ENCODE measurements at places on chromosomes 7 and 10.
A peak's percentile ranks its signal among the peaks of the same experiment; 100 is the strongest.

- no peak for DNase-seq
These were observed 16.0 kb downstream of the CHRM2 start for GRCh38 chr7:136884492-136884891.

DNA sequence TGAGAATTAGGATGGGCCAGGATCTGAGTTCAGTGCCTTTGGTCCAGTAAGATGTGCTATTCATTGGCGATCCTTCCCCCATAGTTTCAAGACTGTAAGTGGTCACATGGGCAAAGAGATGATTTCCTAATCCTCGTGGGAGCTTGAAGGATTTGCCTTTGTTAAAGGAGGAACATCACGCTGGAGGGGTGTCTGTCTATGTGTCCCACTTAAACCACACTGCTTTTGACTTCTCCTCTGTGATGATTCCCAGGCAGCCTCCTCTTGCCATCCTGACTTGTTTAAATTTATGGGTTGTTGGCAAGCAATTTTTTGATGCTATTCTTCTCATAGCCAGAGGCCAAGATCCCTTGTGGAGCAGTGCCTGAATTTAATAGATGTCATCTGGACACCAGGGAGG is 154.0 kb downstream of the TCF7L2 start:
- DNase-seq, result no peak

GRCh38 chr10:65720901-65721300 is 1204.9 kb upstream of the LRRTM3 start:
- DNase-seq, result no peak

- DNase-seq, result no peak
These were observed 120.6 kb downstream of the NEBL start for GRCh38 chr10:20776384-20777118.

DNA sequence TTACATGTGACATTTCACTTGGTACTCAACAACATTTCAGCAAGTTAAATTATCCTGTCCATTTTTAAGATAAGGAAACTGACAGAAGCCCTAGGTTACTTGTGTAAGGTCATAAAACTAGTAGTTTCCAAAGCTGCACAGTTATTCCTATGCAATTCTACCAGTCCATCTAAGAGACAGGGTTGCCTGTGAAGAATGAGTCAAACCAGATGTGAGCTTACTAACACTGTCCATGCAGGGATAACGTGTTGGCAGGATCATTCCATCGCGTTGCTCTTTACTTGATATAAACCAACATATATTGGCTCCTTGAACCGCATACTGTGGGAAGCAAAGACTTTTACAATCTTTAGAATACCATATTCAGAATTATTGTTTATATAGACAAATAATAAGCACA is 280.9 kb upstream of the HGF start:
- DNase-seq, result no peak

- DNase-seq, result no peak
These were observed 118.4 kb upstream of the PDLIM1 start for GRCh38 chr10:95408983-95409873.

DNA sequence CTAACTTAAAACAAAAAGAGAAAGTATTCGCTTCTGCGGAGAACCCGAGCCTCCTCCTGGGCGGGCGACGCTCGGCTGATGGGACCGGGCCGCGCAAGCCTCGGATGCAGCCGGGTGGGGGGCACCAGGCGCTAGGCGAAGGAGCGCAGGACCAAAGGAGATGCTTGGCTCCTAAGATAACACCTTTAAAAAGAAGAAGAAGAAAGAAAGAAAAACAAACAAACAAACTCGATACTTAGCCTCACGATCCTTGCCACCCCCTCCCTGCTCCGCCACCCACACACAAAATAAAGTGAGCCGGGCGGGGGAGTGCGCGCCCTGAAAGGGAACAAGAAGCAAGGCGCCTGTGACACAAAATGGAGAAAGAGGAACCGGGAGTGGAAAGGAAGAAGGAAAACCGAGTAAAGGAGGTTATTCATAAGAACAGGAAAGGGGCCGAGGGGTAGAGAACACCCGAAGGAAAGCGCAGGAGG is 34.0 kb upstream of the EBLN1 start:
- DNase-seq, result no peak

DNA sequence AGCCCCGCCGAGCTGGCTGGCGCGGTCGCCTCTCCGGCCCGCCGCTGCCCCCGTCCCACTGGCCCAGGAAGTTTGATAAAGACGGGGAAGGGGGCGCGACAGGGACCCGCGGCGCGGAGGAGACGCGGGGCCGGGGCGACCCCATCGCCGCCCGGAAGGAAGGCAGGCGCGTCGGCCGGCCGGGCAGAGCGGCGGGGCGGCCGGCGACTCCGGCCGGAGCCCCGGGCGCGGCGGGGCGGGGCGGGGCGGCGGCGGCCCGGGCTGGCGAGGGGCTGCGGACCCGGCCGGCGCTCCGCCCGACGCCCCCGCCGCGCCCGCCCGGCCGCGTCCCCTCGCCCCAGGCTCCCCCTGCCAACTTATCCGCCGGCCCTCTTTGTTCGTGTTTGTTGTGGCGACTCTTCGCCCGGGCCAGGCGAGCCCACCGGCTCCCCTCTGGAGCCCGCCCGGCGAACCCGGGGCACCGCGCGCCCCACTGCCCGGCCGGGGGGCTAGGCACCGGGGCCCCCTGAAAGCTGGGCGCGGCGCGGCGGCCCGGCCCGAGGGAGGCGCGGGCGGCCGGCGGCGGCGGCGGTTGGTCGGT is 571 bp downstream of the KDM7A start:
- no peak for DNase-seq

DNA sequence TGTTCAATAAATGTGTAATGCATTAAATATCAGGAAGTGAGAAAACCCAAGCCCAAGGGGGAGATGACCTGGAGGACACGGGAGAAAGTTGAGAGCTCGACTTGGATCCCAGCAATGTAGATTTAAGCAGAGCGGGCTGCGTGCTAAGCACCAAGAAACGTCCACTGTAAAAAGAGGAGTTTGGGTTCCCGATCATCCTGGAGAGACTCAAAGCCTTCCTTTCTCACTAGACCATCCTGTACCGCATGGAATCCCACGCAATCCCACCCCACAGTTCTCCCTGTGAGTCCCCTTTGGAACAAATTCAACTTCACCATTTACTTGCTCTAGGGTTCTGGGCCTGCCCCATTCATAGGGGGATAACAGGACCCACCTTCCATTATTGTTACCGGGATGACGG is 2.4 kb downstream of the TRPV6 start:
- no peak for DNase-seq

DNA sequence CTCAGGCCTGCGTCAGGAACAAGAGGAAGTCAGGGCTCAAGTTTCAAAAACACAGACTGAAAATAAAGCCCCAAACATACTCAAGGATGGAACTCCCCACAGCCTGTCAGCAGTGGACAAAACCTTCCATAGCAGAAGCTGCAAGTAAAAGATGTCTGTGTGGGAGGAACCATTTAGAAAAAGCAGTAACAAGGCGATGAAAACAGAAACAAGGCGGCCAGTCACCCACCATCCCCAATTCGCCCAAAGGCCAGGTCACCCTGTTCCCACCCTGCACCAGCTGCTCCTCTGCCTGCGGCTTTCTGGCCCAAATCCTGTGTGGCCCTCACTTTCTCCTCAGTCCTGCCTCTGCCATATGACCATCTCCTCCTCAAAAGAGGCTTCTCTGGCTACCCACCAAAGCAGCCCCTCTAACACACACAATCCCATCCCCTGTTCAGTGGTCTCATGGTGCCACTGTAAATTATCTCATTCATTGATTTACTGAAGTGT is 27.8 kb downstream of the KCNMA1 start:
- peak; percentile 14 for DNase-seq

DNA sequence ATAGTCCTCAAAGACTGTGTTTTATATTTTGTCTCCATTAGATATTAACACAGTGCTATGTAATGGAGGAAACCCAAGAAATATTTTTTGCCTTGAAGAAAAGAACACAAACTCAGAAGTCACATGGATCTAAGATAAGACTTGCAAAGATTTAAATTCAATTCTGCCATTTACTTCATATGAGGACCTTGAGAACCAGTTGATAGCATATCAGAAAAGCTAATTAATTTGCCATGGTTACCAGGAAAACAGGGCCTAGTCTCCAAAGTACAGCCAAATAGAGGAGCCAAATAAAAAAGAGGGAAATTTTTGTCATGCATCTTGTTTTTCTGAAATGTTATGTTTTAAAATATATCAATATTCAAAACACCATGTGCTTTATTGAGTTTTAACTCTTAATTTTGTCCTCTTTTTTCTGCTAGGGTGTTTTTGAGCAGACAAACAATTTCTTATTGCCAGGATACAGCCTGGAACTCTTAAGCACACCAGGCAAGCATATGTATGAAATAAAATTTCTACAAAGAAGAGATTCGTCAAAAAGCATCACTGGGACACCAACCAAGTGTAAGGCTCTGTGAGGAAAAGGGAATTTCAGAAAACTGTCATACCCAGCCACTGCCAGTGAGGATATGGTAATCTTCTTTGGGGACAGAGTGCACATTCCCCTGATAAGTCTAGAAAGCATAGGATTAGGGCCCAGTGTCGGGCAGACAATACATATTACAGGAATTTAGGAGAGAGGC is 10.6 kb upstream of the TOMM7 start:
- no peak for DNase-seq

- DNase-seq, result no peak
These were observed 126.7 kb downstream of the RAPGEF5 start for GRCh38 chr7:22230238-22230637.

DNA sequence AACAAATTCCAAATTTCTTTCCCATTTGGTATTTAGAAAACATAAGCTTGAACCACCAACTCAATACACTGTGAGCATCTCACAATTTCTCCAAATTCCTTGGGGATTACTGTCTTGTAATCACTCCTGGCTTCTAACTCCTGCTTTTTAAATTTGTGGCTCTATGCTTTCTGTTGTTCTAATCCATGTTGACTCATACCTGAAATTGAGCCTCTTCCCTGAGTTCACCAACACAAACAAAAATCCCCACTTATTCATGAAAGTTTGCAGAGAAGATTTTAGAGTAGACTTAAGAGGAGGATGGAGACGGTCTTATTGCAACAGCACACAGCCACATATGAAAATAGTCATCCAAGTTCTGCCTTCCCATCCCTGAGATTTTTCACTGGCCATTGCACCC is 252.5 kb downstream of the PTEN start:
- no peak for DNase-seq

- no peak for DNase-seq
These were observed 22.6 kb downstream of the MYL10 start for GRCh38 chr7:101606498-101606923.

GRCh38 chr10:48459270-48460150 is 145.4 kb downstream of the ARHGAP22 start:
- no peak for DNase-seq

- DNase-seq, result no peak
These were observed 152.4 kb downstream of the NSUN6 start for GRCh38 chr10:18498998-18499397.

DNA sequence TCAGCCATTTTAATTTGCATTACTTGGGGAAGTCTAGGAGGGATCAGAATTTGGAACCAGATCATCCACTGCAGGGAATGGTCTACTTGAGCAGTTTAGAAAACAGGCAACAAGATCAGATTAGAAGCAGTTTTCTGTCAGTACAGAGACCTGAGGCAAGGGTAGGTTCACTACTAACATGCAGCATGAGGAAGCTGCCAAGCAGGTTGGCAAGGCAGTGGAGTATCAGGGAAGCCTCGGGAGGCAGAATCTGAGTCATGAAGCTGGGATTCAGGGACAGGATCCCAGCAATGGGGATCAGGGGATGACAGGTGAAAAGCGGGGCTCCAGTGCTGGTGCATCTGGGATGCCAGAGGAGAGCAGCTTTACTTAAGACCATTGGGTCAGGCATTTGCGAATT is 28.1 kb downstream of the ENO4 start:
- DNase-seq, result no peak

DNA sequence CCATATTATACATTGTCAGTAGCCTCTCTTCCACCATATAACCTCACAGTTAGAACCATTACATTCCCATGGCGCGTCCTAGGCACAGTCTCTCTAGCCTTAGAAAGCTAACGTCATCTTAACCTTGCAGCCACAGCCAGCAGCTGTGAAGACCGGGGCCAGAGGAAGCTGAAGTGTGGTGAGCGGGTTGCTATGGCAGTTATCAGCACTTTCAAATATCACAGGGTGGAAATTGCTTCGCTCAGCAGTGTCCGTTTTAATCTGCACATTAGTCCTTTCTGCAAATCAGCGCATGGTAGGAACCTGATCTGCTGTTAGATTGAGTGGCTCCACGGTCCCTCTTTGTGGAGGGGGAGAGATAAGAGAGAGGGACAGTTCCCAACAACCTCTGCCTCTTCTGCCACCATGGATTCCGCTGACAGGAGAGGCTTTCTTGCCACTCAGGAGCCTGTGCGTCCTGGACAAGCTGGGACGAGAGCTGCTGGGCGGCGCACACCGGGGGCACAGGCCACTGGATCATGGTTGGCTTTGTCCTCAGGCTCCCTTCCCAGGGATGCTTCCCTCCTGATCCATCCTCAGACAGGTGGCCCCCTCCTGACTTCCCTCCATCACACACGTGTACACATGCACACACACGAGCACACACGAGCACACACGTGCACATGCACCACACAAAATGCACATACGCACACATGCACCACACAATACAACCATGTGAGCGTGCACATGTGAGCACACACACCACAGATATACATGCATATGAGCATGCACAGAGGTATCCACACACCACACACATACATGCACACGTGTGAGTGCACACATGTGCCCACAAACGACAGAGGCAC is 93.8 kb downstream of the WDR37 start:
- no peak for DNase-seq

DNA sequence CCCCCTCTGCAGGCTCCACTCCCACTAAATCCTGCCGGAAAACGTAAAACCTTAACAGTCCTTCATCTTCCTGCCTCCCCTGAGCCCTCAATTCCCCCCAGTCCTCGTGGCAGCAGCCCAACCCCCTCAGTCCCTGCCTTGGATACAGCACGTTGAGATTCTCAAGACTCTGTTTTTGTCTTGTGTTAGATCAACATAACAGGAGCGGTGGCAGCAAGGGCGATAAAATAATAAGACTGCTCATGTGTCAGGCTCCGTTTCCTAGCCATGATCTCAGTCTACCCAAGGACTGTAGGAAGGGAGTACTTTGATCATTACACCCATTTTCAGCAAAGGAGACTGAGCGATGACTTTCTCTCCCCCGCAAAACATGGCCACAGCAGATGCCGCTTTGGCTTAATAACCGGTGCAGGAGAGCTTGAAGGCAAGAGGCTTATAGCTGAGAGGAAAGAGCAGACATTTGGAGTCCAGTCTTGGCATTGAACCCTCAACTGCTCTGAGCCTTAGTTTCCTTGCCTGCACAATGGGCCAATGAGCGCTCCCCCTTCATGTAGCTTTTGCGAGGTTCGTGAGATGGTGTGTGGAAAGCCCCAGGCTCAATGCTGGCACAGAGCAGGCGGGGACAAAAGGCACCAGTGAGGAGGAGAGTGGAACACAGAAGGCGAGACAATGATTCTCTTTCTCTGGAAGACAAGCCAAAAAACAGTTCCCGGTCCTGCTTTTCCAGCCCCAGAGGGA is 42.1 kb upstream of the PCBD1 start:
- no peak for DNase-seq

DNA sequence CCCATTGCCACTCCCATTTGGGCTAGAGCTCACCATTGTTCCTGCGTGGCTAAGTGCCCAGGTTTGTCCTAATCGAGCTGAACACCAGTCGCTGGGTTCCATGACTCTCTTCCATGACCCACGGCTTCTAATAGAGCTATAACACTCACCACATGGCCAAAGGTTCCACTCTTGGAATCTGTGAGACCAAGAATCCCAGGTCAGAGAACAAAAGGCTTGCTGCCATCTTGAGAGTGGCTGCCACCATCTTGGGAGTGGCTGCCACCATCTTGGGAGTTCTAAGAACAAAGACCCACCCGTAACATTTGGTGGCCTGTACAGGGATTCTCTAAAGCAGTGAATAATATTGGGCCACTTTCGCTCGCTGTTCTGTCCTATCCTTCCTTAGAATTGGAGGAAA is 37.0 kb downstream of the AKR1B15 start:
- DNase-seq, result no peak

Measured in non-pigmented ciliary epithelial cell (primary cell).